ENCODE measurements at places on chromosomes 7 and 10.

GRCh38 chr10:132648072-132648850 is 110.7 kb downstream of the INPP5A start:
- DNase-seq = no peak

GRCh38 chr10:47456079-47456785 is 27.7 kb downstream of the ANXA8 start:
- DNase-seq = no peak

DNA sequence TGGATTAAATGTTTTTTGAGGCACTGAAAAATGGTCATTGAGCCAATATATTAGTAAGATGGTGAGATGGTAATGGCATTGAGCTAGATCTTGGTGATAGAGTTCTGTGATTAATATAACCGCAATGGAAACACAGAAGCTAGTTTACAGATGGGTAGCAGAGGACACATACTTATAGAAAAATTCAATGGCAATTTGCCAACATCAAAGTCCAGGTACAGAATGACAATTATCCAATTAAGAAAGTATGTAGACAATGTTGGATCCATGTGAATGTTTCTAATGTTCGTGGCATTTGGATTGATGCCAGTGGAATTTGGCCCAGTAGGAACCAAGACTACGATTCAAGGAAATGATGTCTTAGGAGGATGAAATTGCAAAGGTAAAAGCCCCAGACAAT is 187.8 kb downstream of the GNAT3 start:
- DNase-seq = no peak

- DNase-seq = peak; percentile 40
Observed at GRCh38 chr10:88194041-88194887, 330.8 kb downstream of the PTEN start.

GRCh38 chr7:148967602-148968001 is 60.7 kb downstream of the PDIA4 start:
- no peak for DNase-seq

DNA sequence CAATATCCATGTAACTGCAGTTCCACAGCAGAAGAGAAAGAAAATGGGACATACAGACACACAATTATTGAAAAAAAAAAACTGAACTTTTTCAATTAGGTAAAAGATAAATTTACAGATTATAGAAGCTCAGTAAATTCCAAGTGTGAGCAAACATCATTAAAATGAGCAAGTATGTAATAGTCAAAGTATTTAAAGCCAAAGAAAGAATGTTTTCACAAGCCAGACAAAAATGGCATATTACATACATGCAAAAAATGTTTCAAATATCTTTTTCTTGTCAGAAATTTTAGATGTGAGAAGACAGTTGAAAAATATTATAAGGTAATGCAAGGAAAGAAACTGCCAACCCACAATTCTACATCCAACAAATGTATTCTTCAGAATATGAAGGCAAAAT is 150.2 kb upstream of the AKR1E2 start:
- no peak for DNase-seq

- no peak for DNase-seq
Observed at GRCh38 chr7:2313450-2314208, 612 bp downstream of the SNX8 start.

- DNase-seq = no peak
Observed at GRCh38 chr7:98286701-98287485, 5.4 kb downstream of the BRI3 start.

DNA sequence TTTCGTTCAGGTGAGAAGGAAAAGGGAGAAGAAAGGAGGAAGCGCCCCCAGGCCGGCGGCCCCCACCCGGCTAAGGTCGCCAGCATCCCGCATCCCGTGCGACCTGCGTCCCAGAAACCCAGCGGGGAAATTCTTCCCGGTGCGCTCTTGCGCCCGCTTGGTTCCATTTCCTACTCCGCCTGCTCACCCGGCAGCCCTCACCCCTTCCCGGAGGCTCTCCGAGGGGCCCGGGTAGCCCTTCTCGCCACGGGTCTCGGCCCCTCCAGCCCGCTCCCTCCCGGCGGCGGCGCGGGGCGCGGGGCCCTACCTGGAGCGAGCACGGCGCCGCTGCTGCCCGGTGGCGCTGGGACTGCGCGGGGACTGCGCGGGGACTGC is at the start of gene PRKCQ:
Gene PRKCQ (minus strand): TSS at position 373 of the 375 bp plus-strand sequence. CDS start 65,141 bp downstream, outside the sequence.
- DNase-seq = no peak

DNA sequence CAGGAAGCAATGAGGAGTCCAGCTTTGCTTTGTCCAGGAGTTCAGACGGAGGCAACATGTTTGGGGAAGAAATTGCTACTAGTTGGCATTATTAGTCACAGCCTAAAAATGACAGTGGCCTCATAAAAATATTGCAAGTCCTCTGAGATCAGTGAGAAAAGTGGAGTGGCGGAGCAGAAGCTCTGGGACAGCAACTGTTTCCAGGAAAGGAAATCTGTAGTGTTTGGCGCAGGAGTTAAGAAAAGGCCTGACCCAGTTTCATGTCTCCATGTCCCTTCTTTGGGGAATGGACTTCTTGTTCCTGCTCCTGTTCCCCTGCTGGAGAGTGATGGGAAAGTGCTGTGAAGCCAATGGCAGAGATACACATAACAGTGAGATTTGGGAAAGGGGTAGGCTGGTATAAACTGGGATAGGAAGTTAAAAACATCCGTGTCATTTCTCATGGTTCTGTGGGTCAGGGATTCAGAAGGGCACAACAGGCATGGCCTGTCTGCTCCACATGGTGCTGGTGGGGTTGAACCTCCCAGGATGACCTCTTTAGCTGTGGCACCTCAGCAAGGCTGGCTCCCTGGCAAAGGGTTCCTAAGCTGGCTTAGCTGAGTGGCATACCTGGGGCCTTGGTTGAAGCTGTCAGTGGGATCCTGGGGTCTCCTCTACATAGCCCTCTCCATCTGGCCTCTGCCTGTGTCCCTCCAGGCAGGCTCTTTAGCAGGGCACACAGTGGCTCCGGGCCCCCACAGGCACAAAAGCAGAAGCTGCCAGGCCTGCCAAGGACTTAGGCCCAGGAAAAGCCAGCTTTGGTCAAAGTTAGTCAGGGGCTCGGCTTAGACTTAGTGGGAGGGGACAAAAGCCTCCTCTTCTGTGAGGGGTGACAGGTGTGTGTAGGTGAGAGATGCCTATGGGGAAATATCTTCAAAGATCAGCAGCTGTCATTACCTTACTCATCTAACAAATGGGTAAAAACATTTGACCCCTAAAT is 77.7 kb downstream of the WDFY4 start:
- DNase-seq = no peak

GRCh38 chr7:46109437-46109836 is 188.4 kb upstream of the IGFBP3 start:
- no peak for DNase-seq

- no peak for DNase-seq
Observed at GRCh38 chr7:144403649-144404061, at the start of gene NOBOX. Gene NOBOX, minus strand, starts transcription at chr7:144403693.

GRCh38 chr10:3496138-3496537 is 288.9 kb downstream of the KLF6 start:
- DNase-seq = no peak
